ENCODE measurements at places on chromosomes 13 and 19.

GRCh38 chr19:7689165-7689564, 8.5 kb downstream of the TRAPPC5 start:
- DNase-seq, result no peak

DNA sequence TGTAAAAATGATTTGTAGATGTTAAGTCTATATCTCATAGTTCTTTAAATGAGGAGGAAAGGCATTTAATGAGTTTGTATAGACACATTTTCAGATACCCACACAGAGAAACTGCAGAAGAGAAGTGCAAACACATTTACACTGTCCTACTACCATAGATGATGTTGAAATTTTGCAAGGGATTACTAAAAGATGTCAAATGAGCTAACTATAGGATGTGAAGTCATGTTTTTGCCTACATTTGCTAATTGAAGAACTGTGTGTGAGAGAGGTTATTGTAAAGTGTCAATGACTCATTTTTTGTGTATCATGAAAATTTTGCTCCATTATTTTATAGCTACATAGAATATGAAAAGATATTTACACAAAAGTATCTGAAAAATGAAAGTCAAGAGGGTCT, 178.9 kb downstream of the ITGBL1 start:
- DNase-seq, result no peak

DNA sequence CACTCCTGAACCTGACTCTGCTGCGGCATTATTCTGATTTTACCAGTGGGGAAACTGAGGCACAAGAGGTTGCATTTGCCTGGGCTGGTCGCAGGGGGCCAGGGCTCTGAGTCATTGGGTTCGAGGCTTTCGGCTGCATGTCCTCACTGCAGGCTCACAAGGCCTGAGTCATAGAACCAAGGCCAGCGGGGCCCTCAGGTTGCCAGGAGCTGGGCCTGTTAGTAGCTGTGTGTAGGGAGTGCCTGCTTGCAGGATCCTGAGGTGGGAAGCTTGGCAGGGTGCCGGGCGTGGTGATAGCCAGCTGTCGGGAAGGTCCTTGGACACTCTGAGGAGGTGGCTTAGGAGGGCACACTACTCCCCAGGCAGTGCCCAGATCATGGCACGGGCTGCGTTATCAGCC, 21.6 kb upstream of the F2RL3 start:
- no peak for DNase-seq

- no peak for DNase-seq
Measured at GRCh38 chr13:92622905-92623304, 603.7 kb upstream of the GPC6 start.

DNA sequence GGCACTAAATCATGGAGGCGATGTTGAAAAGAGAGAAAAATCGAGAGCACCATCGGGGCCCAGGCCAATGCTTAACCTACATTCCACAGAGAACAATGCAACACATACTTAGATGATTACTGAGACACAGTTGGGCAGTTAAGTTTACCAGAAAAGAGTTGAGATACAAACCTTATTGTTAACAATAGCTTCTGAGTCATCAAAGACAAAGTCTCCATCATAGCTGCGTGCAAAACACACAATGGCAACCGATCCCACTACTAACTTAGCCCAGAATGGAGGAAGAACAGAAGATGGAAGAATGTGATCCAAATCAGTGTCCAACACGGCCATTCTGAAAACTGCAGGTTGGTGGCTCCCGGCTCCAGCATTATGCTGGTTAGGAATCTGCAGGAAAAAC, 6.2 kb downstream of the TMTC4 start:
- no peak for DNase-seq

DNA sequence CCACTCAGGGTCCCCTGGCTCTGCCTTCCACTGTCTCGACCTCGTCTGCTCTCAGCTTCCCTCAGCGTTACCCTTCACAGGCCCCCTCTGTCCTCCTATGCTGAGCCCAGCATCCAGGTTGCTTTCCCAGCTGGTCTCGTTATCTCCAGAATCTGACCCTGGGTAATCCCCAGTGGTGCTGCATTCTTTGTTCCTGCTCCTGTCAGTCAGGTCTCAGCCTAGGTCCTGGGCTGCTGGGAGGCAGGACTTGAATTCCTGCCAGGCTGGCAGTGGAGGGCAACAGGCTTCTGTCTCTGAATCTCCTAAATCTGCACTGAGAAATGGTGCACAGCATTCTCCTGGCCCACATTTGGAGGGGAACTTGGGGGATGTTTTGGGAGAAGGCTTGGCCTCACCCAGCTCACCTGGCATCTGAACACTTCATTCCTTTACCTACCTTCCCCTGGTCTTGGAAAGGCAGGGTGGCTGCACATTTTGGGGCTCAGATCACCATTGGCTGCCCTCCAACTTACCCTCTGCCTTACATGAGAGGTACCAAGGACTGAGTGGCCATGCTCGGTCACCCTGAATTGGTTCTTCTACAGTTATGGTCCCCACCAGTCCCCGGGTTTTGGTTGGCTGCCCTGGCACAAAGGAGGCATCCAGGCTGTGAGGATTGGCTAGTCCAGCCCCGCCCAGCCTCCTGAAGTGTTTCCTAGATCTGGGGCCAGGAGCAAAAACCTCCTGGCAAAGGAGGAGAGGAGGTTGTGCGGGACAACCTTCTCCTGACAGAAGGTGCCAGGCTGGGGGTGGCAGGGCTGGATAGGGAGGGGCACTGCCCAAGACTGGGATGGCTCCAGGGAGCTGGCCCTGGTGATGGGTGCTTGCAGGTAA, at the start of gene CYP4F8:
Gene CYP4F8 (plus strand): TSS at position 712 of the 873 bp plus-strand sequence. CDS start 399 bp downstream, outside the sequence.
- DNase-seq, result peak; percentile 33

- DNase-seq, result no peak
Measured at GRCh38 chr13:104737713-104738112, 1671.5 kb upstream of the SLC10A2 start.

DNA sequence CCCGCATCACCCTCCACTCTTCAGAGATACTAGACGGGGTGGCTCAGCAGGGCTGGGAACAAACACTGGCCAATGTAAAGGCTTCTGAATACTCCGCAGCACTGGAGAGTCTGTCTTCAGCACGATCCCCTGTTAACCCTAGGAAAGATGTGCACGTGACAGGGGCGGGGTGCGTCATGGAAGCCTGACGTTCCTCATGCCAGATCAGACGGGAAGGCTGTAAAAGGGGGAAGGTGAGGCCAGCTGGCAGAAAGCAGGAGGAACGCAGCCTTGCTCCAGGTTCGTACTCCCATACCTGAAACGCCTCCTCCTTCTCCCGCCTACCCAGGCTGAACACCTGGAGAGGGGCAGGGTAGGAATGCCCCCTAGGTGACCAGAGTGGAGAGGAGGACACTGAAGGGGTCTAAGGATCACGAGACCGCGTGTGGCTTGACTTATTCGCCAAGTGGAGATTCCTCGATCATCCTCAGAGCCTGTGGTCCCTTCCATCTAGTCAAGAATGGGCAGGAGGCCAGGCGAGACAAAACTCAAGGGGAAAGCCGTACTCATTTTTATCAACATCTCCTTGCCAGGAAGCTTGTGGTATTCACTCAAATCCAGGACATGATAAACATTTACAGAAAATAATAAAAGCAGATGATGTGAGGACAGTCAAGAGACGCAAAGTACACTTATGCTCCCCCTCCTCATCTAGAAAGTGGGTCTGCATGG, 18.2 kb upstream of the FFAR2 start:
- no peak for DNase-seq

- no peak for DNase-seq
Measured at GRCh38 chr13:37349916-37350315, 244.5 kb upstream of the CSNK1A1L start.

GRCh38 chr19:30026933-30027332, 84.9 kb downstream of the URI1 start:
- DNase-seq, result no peak

GRCh38 chr19:39193803-39194202, 3.0 kb upstream of the NCCRP1 start:
- no peak for DNase-seq

GRCh38 chr13:57583529-57583928, 48.0 kb upstream of the PCDH17 start:
- no peak for DNase-seq

DNA sequence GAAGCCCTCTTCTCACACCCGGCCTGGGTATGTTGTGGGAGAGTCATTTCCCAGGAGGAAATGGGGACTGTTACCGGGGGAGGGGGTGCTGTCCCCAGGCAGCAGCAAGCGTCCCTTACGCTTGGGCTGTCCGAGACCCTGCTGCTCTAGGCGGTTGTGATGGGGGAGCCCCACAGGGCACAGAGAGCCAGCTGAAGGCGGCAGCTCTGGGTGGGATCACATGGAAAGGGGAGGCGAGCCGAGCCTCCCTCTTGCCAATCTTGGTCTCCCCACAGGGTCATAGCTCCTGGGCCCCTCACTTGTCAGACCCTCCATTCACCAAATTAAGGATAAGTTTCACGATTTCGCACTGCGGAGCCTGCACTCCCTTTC, 22.0 kb downstream of the EPN1 start:
- no peak for DNase-seq

- no peak for DNase-seq
Measured at GRCh38 chr19:5749505-5749904, 29.1 kb downstream of the CATSPERD start.

DNA sequence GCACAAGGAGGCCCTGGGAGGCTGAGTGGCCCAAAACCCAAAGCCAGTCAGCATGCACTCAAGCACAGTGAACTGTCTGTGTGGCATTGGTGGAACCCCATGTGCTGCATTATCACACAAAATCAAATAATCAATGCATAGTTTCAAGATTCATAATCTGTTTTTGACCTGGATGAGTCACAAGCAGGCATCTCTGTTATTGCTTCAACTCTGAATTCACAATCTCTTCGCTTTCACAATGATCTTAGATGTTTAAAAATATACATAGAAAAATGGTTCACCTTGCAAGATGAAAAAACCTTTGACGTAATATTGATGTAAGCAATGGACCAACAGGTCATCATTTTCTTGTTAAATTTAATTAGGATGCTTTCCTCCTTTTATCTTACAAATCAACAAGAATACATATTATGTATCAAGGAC, 455.4 kb downstream of the IRS2 start:
- no peak for DNase-seq

GRCh38 chr19:48183356-48183755, 12.9 kb downstream of the ZSWIM9 start:
- no peak for DNase-seq

- peak; percentile 36 for DNase-seq
Measured at GRCh38 chr19:46813839-46814358, 25.5 kb upstream of the SLC1A5 start.

DNA sequence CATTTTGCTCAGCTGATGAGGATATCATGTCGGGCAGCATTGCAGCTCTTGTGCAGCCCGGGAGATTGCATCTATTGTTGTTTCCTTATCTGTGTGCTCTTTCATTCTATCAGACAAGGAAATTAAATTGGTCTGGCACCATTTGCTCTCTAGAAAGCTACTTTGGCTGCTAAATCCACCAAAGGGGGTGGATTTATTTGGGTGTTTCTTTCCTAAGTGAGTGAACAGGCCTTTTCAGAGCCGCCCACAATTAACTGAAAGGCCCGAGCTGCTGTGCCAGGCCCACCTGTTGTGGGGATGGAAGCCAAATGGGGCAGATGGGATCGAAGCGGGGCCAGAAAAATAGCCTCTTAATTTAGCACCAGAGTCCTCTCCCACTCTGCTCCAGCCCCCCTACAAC, 99.4 kb downstream of the DNAJC15 start:
- DNase-seq, result no peak

- peak; percentile 74 for DNase-seq
Measured at GRCh38 chr19:4584670-4585460, 25.4 kb upstream of the SEMA6B start.

GRCh38 chr13:39370554-39370953, 232.4 kb downstream of the LHFPL6 start:
- DNase-seq, result no peak

DNA sequence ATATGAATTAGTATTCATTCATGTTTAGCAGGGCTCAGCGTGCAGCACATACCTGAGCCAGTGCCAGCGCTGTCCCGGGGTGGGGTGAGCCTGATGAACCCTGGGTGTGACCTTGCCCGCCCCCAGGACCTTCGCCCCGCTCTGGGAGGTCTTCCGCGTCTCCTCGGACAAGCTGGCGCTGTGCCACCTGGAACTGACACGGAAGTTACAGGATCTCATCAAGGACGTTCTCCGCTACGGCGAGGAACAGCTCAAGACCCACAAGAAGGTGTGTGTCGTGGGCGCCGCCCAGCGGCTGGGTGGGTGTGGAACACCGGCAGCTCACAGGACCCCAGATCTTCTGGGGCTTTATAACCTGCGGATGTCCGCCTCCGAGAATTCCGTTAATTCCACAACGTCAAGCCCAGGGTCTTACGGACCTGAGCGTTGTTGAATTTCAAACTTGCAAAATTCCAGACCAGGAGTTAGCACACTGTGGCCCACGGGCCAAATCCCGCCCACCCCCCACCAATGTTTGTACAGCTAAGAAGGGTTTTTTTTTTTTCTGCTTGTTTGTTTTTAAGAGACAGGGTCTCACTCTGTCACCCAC, 15.4 kb downstream of the FCHO1 start:
- DNase-seq, result peak; percentile 53

DNA sequence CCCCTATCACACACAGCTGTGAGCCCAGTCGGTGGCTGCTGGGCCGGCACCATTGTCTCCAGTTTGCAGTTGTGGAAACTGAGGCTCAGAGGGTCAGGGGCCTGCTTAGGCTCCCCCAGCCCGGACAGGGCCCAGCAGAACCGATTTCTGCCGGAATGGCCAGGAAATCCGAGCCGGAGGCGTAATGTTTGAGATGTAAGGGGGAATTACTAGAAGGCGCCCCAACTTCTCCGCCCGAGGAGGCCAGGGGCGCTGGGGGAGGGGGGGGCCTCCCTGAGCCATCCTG, 962 bp downstream of the KISS1R start:
- no peak for DNase-seq

DNA sequence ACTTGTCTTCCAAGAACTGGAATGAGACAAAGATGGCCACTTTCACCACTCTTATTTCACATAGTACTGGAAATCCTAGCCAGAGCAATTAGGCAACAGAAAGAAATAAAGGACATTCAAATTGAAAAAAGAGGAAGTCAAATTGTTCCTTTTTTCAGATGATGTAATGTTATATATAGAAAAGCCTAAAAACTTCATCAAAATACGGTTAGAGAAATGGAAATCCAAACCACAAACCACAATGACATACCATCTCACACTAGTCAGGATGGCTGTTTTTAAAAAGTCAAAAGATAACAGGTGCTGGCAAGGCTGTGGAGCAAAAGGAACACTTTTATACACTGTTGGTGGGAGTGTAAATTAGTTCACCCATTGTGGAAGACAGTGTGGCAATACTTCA, 113.3 kb upstream of the SPRY2 start:
- no peak for DNase-seq

DNA sequence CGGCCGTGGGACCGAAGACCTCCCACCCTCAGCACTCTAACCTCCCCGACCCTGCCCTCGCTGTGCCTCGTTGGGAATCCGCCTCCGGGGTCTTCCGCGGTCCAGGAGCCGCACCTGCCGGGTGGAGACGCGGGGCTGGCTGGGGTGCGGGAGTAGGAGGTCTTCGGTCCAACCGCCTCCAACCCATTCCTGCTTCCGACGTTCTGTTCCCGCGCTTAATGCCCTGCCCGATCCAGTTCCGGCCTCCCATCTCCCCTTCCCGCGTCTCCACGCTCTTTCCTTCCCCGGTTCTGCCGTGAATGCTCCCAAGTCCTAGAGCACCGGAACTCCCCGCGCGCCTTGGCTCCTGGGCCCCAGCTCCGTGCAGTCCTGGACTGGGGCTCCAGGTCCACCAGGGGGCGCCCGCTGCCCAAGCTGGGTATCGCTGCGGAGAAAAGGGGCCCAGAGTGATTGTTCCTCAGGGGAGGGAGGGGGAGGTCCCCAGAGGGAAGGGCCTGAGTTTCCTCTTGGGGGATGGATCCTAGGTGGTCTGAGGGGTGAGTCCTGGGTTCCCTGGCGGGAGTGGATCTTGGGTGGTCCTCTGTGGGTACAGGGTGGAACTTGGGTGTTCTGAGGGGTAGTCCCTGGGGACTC, 14.1 kb upstream of the TNFSF9 start:
- DNase-seq, result peak; percentile 92

GRCh38 chr13:77703408-77703807, 5.9 kb downstream of the SLAIN1 start:
- no peak for DNase-seq
